ENCODE measurements at places on chromosomes 2 and 18. TPM values are rescaled to one million over a fixed set of nuclear protein-coding genes. Genes with fewer than 3 reads are reported as not detected.

The FARSB gene
- total RNA-seq = 10.1 TPM

The CROCC2 gene
- total RNA-seq = not detected

The GPR75 gene
- 1.2 TPM for total RNA-seq

The IRS1 gene
- 19.6 TPM for total RNA-seq

The LYPD6 gene
- total RNA-seq = under 0.01 TPM

The CYRIA gene
- 5.2 TPM for total RNA-seq

The NTSR2 gene
- not detected for total RNA-seq

Measured in regular cardiac myocyte (primary cell).